ENCODE measurements at places on chromosomes 11 and 22. TPM values are rescaled to one million over a fixed set of nuclear protein-coding genes. Genes with fewer than 3 reads are reported as not detected.

DNA sequence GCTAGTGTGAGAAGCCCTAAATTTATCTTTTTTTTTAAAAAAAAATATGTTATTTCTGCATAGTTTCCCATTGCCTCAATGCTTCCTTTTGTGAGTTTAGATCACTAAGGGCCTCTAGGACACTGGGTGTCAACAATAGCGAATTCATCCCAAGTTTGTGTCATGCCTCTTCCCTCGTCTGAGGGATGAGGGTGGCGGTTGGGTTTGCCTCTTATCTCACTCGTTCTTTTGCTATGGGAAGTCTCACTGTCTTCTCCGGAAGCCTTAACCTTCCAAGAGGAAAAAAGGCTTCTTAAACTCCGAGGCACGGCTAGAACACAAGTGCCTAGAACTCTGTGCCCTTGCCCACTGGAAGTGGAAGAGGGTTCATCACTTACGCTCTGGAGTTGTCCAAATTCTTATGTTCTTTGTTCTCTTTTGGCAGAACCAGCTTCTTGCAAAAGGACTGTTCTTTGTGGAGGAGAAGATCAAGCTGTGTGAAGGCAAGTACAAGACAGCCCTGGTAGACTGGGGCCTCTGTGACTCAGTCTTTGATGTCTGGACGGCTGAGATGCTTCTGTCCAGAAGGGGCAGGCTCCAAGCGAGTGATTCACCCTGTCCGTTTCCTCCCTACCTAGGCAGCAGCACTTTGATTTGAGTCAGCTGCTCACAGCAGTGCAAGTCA is 78.5 kb downstream of the TRAF6 start:
- DNase-seq, result no peak

GRCh38 chr11:9367551-9367950 is 16.9 kb upstream of the IPO7 start:
- no peak for DNase-seq

- DNase-seq, result no peak
Measured at GRCh38 chr11:44855493-44855849, 95.2 kb downstream of the TP53I11 start.

DNA sequence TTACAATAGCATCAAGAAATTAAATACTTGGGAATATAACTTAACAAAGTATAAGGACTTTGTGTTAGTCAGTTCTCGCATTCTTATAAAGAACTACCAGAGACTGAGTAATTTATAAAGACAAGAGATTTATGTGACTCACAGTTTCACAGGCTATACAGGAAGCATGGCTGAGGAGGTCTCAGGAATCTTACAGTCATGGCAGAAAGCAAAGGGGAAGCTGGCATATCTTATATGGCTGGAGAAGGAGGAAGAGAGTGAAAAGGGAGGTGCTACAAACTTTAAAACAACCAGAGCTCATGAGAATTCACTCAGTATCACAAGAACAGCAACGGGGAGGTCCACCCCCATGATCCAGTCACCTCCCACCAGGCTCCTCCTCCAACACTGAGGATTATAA is 32.0 kb upstream of the CCDC134 start:
- DNase-seq, result no peak

DNA sequence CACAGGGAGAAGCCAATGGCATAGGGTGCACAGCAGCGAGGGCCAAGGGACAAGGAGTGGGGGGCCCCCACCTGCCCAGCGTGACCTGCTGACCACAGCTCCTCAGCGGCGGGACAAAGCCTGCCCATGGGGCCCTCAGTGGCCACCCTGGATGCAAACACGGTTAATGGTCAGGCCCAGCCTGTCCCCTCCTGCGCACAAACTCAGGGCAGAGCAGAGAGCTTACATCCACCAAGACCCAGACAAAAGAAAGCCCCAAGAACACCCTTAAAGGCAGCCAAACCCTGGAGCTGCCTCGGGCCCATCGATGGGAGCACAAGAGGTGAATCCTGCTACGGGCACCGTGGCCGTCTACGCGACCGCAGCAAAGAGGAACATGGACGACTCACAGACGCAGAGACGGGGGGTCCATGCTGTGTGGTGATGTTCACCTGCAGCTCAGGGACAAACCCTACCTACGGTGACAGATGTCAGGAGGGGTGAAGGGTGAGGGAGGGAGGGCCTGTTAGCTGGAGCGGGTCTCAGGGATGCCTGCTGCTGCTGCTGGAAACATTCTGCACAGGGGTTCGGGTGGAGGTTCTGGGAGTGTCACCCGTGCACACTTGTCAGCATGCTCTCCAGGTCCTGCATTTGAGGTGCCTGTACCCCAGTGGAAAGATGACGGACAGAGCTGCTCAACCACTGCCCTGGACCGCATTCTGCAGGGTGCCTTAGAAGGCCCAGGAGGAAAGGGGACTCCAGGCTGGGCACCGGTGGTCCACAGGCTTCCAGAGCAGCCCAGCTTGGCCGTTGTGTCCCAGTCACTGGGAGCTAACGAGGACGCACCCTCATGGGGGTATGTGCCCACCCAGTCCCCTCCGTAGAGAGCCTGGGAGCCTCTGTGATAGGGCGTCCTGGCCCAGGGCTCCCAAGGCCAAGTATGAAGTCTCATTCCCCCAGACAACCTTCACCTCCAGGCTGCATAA is 11.6 kb downstream of the ASCL2 start:
- peak; percentile 25 for DNase-seq

DNA sequence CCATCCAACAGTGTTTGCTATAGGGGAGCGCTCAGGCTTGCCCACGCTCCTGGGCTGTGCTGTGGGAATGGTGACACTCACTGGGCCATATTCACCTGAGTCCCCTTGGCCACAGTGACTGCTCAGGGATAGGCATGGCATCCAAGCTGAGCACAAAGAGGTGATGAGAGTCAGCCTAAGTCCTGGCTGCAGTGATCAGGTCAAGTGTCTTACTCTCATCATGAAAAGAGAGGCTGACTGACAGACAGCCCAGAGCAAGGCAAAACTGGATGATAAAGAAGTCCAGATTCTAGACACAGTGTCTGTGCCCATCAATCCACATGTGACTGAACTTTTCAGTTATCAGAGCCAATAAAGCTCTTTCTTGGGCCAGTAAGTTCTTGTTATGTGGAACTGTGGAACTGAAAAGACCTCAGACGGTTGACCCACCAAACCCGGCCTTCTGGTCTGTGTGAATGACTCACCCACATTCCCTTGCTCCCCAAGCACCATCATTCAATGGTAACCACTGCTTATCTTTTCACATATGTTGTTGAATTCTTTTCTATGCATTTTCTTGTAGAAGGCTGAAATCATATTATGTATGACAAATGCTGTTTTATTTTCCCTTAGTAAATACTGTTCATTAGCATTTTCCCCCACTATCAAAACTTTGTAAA is 43.2 kb upstream of the YPEL1 start:
- no peak for DNase-seq

- DNase-seq, result no peak
Measured at GRCh38 chr11:2328656-2329354, 27.0 kb downstream of the TSPAN32 start.

DNA sequence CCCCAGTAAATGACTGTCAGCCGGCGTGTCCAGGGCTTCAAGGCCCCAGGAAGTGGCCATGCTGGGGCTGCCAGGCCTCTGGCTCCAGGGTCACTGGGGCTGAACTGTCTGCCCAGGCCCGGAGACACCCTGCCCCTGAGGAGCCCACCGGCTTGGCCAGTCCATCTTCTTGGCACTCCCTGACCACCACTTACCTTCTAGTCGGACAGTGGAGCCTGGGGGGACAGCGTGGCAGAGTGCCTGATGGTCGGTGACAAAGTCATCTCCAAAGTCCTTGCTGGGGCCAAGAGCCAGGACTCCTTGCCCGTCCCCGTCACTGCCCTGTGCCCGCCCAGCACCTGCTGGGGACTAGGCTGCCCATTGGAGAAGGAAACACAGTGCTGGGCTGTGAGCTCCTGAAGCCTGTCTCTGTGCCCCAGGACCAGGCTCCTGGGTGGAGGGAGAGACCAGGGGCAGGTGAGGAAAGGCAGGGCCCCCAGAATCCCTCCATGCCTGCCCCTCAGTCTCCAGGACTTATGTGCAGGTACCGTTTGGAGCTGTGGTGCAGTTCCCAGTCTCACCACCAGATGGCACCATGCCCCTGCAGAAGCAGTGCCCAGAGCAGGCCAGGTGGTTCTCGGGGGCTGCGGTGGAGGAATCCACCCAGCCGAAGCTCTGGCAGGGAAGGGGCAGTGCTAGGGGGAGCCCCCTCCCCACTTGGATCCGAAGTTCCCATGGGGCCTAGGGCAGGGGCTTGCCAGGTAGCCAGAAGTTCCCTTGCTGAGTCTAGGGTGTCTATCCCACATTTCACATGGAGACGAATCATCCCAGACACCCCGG is 6.0 kb upstream of the CCDC188 start:
- DNase-seq, result peak; percentile 93

DNA sequence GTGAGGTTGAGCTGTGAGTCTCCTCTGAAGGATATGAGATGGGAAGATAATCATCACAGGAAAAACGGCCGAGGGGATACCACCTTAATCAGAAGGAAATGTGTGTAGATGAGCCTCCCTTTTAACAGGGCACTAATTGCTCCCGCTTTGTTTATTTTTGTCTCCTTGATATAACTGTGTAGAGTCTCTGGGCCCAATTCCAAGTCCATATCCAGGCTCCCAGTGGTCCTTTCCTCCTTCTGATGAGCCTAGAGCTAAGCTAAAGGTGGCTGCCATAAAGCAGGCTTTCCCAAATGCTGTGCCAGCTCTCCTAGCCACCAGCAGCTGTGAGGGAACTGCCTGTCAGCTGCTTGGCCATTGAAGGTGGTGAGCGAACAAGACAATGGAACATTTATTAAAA is 17.1 kb upstream of the CCDC90B start:
- no peak for DNase-seq

DNA sequence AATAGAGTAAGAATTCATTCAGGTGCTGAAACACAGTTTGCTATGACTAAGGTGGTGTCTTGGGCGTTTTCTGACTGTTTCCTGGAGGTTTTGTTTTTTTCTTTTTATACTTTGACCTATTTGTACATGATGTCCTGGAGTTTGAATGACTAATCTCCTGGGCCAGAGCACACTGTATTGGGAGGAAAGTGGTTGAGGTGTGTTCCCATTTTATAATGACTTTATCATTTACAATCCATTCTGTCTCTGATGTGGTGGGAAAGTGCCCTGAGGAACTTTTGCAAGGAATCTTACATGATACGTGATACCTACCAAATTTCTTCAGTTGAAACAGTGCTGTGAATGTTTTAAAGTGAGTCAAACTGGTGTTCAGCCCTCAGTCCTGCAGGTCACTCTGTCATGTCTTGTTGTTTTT is 80.8 kb downstream of the TNRC6B start:
- DNase-seq, result no peak

GRCh38 chr11:35321532-35322317 is 97.6 kb downstream of the SLC1A2 start:
- DNase-seq, result no peak

- no peak for DNase-seq
Measured at GRCh38 chr11:27650988-27651387, 49.3 kb downstream of the BDNF start.

DNA sequence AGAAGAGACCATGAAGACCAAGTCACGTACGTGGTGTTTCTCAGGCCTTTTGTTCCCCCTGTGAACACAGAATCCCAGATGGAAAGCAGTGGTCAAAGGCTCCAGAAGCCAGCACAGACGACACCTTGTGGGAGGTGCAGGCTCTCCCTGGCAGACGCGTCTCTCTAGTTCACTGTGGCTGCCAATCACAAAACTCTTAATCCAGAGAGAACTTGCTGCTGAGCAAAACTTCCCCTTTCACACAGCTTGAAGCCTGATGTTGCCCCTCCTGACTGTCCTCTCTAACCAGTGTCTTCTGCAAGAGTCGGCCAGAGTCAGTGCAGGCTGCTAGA is 67.1 kb downstream of the PIWIL3 start:
- no peak for DNase-seq

GRCh38 chr11:6404342-6405051 is 14.2 kb downstream of the SMPD1 start:
- no peak for DNase-seq

DNA sequence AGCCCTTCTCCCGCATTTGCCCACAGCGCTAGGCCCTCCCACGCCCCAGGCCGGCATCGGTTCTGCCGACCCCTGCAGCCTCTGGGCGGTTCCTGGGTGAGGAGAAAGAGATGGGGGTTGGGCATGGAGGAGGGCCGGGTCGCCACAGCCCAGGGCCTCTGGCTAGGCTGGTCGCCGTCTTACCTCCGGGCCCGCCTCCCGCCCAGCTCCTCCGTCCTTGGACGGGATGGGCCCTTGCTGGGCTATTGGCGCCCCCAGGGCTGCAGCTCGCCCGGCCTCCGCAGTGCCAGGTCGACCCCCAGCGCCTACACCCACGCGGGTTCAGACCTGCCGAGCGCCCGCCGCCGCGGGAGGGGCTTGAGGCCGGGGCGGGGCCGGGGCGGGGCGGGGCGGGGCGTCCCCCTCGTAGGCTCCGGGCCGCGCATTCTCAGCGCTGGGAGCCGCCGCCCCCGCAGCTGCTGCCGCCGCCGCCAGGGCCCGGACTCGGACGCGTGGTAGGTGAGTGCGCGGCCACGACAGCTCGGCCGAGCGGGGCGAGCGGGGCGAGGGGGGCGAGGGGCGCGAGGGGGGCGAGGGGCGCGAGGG is at the start of gene CD151:
CD151 (plus strand) TSS at position 424 of the 585 bp plus-strand sequence. CDS start 3,118 bp downstream, outside the sequence.
- DNase-seq, result peak; percentile 71

GRCh38 chr11:123517559-123518364 is 87.7 kb downstream of the GRAMD1B start:
- DNase-seq, result no peak

- no peak for DNase-seq
Measured at GRCh38 chr11:16034074-16034473, 322.3 kb downstream of the SOX6 start.

The CHST1 gene
- total RNA-seq, result not detected

The TREH gene
- not detected for total RNA-seq

The MMP13 gene
- not detected for total RNA-seq

The MYRF gene
- total RNA-seq, result 3.4 TPM

The SCUBE1 gene
- 0.20 TPM for total RNA-seq

The HSPB2 gene
- total RNA-seq, result 0.23 TPM

The OR51E2 gene
- total RNA-seq, result not detected

The OR8A1 gene
- not detected for total RNA-seq

The HEPHL1 gene
- total RNA-seq, result not detected

The SYT13 gene
- total RNA-seq, result not detected
